ENCODE measurements at places on chromosomes 7 and 10.

- no peak for DNase-seq
Observed at GRCh38 chr7:82566752-82567151, 123.2 kb upstream of the CACNA2D1 start.

- no peak for DNase-seq
Observed at GRCh38 chr10:60573336-60573735, 183.7 kb upstream of the ANK3 start.

- DNase-seq = no peak
Observed at GRCh38 chr10:78811174-78811573, 257.6 kb upstream of the ZMIZ1 start.

DNA sequence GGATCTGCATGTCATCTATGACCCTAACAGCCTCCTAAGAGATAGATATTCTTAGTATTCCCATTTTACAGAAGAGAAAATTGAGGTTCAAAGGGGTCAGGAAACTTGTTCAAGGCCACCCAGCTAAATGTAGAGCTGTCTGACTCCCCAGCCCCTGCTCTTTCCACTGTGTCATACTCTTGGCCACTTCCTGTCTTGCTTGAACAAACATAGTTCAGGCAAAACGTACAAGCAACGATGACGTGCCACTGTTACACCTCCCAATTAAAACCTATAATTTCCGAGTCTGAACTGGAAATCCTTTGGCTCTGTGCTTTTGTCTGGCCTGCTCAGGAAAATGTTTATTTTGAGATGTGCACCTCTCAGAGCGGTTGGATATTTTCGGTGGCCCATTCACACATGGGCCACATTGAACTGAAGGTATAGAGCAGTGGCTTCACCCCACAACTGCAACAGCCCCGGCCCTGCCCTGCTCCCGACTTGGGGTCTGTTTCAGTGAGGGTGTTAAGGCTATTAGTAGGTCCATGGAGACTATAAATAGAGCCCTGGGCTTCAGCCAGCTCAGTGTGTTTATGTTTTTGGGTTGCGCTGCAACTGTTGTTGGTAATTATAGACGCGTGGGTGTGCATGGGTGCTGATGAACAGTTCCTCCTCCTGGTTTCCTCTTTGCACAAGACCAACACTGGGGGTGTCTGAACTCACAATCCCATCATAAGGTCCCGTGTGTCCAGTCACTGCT is 172.3 kb upstream of the ADO start:
- DNase-seq = peak; percentile 58

DNA sequence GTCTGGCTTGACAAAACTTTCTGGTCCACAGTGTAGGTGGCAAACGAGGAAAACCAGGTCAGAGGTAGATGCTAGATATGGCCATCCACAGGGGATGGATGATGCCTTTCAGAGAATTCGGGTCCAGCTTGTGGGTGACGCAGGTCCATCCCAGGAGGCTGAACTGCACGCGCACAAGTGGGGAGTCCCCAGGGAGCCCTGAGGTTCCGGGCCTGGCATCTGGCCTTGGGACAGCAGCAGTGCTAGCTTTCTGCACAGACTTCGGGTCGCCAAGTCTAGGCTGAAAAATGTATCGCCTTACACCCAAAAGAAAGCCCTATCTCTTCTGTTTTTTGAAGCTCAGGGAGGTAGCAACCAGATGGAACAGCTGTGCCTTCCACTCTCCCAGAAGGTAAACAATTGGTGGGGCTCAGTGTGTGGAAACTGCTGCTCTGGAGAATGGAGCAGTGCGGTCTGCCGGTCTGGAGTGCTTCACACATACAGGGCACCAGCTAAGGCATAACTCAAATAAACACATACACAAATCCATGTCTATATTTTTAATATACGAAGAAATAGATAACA is 119.3 kb upstream of the ACBD5 start:
- no peak for DNase-seq

DNA sequence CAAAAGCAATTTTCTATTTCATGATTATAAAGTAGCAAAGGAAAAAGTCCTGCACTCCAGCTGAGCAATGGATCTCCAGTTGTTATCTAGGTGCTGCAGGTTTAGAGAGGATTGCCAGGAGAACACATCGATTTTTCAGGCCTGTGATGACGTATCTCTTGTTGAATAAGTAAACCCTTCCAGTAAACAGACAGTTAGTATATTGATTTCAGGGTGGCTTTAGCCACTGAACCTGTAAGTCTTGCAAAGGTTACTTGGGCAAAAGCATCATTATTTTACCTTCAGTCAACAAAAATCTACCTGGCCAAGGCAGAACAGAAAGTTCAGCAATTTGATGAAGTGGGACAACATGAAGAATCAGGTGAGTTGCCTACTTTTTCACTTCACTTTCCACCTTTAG is 12.3 kb downstream of the EGFR start:
- no peak for DNase-seq

DNA sequence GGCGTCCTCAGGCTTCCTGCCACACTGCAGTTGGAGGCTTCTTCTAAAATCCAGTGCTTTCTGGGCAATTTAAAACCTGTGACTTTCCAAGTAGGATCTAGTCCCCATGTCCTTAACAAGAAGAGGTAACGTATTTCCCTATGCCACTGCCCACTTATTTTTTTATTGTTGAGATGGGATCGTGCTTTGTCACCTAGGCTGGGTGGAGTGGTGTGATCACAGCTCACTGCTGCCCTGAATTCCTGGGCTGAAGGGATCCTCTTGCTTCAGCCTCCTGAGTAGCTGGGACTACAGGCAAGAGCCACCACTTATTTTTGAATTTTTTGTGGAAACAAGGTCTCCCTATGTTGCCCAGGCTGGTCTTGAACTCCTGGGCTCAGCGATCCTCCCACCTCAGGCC is 63.4 kb downstream of the DAGLB start:
- DNase-seq = no peak

GRCh38 chr10:129646973-129647372 is 179.9 kb downstream of the MGMT start:
- DNase-seq = no peak

DNA sequence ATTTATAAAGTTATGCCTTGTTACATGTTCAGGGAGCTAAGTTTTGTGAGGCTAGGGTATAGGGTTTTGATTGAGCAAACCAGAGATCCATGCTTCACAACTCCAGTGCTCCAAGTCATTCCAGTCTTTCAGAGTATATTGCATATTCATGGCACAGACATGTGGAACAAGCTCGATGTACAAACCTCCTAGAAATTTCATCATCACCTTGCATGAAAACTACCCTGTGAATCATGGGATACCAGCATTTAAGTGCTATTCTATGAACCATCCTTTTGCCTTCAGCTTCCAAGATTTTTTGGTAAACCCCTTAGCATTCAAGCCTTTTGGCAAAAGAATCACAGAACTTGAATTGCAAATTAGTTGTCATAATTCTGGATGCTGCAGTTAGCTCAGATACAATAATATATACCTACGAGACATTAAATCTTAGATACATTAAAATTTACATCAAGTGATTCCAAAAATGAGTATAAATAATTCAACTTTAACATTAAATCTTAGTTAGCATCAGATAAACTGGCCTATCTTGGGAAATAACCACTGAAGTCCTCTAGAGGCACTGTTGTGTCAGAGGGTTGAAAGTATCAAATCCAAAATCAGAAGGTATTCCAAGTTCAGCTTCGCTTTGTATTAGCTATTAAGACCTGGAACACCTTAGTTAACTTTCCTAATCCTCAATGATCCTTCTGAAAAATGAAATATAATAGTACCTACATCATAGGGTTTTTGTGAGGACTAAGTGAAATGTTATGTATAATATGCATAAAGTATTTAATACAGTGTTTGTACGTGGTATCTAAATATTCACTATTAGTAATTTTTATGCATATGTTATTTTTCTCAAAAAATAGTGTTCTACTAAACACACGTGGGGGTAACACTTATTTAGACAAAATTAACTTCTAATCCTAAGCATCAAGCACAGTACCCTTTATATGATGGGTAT is 55.5 kb upstream of the CABCOCO1 start:
- no peak for DNase-seq

DNA sequence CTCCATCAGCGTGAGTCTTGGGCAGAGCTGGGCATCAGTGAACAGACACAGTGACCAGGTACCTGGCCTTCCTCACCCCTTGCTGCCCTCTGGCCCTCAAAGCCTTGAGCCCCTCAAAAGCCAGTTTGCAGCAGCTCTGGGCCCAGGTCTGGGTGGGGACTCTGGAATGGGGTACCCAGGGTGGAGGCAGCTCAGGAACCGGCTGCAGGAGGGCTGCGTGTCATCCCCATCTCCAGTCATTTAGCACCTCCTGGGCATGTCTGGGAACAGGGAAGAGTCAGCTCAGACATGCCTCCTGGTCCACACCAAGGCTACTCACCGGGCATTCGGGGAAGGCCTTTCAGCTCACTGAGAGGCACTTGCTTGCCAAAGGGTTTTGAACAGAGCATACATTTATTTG is 503.3 kb downstream of the TCERG1L start:
- no peak for DNase-seq

- peak; percentile 28 for DNase-seq
Observed at GRCh38 chr7:51352174-51353100, 35.8 kb upstream of the COBL start.

DNA sequence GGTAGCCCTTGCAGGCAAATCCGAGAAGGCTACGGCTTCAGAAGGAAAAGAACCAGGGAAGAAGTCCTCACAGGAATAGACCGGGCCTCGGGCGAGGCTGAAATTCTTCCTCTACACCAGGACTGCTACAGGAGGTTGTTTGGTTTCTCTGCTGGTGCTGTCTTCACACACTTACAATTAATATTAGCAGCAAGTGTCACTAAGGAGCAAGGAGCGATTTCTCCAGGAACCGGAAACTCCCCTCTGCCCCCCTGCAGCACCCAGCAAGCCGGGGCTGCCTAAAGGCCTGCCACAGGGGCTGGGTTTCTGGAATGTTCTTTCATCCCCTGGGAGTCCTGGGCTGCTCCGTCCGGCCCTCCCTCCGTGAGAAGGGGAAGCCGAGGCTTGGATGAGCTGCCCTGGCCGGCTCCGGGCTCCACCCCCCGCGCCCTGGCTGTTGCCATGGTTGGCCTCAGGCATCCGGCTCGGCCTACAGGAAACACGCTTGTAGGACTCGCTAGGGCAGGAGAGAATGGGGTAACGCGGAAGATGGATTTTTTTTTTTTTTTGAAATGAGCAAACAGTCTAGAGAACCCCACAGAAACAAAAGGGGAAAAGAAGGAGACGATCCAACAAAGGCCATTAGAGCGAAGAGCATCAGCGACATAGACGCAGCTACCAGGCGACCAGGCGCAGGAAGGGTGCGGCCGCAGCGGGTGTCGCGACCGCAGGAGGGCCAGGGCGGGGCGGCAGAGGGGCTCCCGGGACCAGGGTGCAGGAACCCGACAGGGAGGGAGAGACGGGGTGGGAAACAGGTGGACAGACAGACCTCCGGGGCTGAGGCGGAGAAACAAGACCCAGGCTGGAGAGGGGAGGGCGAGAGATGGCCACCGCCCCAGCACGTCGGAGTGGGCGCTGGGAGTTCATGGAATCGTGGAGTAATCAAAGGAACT is 33.0 kb downstream of the EN2 start:
- DNase-seq = peak; percentile 61

GRCh38 chr7:30144657-30145306 is 10.0 kb downstream of the MTURN start:
- no peak for DNase-seq

- DNase-seq = no peak
Observed at GRCh38 chr7:123811056-123811455, 33.9 kb upstream of the HYAL4 start.

DNA sequence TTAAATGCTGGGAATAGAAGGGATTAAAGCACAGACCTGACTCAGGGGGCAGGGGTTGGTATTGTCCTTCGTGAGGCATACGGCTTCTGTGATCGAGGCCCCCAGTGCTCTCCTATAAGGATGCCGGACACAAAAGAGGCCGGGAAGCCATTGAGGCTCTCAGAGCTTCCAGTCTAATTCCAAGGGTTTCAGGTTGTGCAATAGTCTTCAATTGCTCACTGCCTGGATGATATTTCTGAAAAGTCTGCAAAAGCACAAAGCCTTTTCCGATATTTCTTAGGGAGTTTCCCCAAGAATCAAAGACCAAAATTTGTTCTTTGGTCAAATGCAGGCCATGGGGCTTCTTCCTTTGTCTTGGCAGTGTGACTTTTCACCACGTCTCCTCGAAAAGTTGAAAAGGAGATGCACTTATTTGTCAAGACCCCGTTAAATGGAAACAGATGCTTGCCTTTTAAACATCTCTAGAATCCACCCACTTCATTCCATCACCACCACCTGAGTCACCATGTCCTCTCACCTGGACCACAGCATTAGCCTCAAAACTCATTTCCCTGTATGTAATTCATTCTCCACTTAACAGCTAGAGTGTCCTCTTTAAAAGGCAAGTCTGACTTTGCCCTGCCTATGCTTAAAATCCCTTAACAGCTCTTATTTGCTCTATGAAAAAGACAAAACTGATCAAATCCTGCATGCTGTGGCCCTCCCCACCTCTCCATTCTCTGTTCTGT is 134.8 kb upstream of the NAMPT start:
- DNase-seq = no peak

GRCh38 chr10:130392031-130392430 is 255.8 kb downstream of the GLRX3 start:
- no peak for DNase-seq

DNA sequence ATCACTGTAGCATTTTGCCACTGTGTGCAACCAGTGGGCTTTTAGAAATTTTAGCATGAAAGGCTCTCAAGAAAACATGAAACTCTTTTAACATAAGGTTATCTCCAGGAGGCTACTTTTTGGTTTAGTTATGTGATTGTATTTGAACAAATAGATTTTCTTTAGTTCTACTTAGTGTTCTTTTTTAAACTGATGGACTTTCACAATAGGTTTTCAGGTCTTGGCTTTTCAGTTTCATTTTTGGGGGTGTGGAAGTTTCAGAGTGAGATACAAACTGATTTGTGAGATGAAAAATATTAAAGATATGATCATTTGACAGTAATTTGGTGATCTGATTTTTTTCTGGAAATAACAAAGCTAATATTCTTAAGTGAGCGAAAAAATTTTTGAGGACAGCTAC is 344.1 kb downstream of the PHF14 start:
- DNase-seq = no peak

- DNase-seq = no peak
Observed at GRCh38 chr10:6520138-6520537, 59.9 kb downstream of the PRKCQ start.

- DNase-seq = no peak
Observed at GRCh38 chr10:91460681-91461080, 50.5 kb downstream of the HECTD2 start.

DNA sequence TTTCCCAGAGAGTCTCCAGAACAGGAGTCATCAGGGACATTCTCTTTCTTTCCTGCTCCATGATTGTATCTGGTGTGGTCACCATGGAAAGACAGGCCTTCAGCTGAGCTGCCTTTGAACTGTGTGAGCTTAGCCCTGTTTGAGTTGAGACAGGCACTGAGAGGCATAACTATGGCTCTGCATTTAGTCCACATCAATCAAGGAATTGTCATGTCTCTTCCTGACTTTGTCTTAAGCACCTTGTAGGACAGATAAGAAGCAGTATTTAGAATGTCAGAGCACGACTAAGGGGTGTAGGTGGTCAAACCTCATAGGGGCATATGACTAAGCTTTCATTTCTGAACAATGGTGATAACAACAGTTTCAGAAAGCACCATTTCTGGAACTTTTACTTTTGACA is 53.5 kb downstream of the EPDR1 start:
- no peak for DNase-seq

- DNase-seq = no peak
Observed at GRCh38 chr10:51654918-51655317, 44.5 kb downstream of the CSTF2T start.
